MG63 (cell line): ENCODE measurements at places on chromosomes 1 and 21. TPM values are rescaled to one million over a fixed set of nuclear protein-coding genes. Genes with fewer than 3 reads are reported as not detected.

- no peak for DNase-seq
Measured at GRCh38 chr1:6414881-6415626, 4.7 kb downstream of the HES2 start.

Gene RNU1-4
- total RNA-seq = not detected in 2 replicates

GRCh38 chr21:15034126-15034853, 30.5 kb downstream of the NRIP1 start:
- DNase-seq = no peak

DNA sequence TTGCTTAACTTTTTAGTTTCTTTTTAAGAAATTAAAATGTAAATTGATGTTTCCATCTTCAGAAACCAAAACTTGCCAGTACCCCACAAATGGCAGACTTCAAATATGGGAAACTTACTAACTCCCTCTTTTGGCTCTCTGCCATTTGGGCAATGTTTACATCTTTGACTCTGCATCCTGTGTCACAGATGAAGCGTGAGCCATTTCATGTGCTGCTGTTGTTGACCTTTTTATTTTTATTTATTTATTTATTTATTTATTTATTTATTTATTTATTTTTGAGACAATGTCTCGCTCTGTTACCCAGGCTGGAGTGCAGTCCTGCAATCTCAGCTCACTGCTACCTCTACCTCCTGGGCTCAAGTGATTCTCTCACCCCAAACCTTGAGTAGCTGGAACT, 16.0 kb upstream of the COG2 start:
- no peak for DNase-seq

DNA sequence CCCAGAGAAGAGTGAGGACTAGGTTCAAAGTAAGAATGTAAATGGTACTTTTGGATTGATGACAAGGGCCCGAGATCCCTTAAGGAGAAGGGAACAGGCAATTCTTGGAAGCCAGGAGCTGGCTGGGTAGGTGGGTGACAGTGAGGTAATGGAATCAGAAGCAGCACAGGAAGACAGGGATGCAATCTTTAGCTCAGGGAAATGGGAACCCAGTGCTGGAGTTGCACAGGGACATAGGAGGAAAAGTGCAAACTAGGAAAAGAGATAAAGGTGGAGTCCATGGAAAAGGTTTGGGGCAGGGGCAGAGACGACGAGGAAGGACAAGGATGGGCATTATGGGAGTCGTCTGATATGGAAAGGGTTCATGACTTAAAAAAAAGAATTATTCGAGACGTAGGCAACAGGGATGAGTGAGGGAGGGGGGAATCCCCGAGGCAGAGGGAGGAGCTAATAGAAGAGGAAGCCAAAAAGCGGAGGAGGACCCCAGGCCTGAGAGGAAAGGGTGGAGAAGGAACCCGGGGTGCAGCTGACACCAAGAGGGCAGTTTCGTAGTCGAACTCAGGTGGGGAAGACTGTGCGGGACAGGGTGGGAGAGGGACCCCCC, 495 bp downstream of the PI4KB start:
- DNase-seq = peak; percentile 54

Gene F13B
- 1.3 TPM in 1 of 2 replicates, not detected in the other for total RNA-seq

Gene ADAMTS5
- total RNA-seq = 8.4 and 10.3 TPM in 2 replicates

GRCh38 chr1:171600862-171601261, 21.2 kb upstream of the MYOCOS start:
- no peak for DNase-seq

DNA sequence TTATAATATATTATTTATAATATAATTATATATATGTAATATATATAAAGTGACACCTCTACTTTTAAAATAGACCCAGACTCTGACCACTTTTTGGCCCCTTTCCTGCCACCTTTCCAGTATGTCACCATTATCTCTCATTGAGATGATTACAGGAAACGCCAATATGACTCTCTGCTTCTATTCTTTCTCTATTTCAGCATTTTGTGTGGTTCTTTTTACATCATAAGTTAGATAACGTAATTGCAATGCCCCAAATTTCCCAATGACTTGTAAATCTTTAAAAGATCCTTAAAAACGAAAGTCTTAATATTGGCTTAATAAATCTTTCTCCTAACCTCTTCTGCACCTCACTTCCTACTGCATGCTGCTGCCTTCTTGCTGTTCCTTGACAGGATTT, 8.1 kb upstream of the GBP5 start:
- DNase-seq = no peak

- no peak for DNase-seq
Measured at GRCh38 chr1:7371926-7372325, 399.2 kb upstream of the VAMP3 start.

GRCh38 chr1:34850382-34850781, 9.2 kb downstream of the SMIM12 start:
- no peak for DNase-seq

Gene C1orf210
- total RNA-seq = not detected in 2 replicates

- DNase-seq = no peak
Measured at GRCh38 chr1:168509210-168509609, 34.6 kb downstream of the XCL2 start.

Gene AZIN2
- total RNA-seq = 2.3 and 3.6 TPM in 2 replicates

DNA sequence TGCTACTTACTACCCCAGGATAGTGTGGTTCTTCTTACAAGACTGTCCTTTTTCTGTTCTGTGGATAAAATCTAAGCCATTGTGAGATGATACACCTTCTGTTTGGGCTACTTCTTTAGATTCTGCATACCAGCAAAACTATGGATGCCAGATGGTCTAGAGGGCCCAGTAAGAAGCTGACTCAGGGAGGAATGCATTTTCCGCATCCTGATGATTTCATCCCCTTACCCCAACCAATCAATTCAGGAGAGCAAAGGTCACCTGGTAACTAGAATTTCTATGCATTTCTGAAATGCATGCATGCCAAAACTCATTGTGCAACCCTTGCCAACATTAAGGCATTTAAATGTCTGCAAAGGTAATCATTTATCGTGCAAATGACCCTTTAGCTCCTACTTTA, 285.7 kb upstream of the ZP4 start:
- no peak for DNase-seq

GRCh38 chr1:171788696-171789095, 7.2 kb downstream of the METTL13 start:
- peak; percentile 59 for DNase-seq

- DNase-seq = no peak
Measured at GRCh38 chr1:39116116-39116607, 88.3 kb upstream of the MACF1 start.

DNA sequence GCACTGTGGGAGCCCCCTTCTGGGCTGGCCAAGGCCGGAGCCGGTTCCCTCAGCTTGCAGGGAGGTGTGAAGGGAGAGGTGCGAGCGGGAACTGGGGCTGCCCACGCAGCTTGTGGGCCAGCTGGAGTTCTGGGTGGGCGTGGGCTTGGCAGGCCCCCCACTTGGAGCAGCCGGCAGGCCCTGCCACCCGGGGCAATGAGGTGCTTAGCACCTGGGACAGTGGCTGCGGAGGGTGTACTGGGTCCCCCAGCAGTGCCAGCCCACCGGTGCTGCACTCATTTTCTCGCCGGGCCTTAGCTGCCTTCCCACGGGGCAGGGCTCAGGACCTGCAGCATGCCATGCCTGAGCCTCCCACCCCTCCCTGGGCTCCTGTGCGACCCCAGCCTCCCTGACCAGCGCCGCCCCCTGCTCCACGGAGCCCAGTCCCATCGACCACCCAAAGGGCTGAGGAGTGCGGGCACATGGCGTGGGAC, 11.6 kb downstream of the SCYL3 start:
- no peak for DNase-seq

DNA sequence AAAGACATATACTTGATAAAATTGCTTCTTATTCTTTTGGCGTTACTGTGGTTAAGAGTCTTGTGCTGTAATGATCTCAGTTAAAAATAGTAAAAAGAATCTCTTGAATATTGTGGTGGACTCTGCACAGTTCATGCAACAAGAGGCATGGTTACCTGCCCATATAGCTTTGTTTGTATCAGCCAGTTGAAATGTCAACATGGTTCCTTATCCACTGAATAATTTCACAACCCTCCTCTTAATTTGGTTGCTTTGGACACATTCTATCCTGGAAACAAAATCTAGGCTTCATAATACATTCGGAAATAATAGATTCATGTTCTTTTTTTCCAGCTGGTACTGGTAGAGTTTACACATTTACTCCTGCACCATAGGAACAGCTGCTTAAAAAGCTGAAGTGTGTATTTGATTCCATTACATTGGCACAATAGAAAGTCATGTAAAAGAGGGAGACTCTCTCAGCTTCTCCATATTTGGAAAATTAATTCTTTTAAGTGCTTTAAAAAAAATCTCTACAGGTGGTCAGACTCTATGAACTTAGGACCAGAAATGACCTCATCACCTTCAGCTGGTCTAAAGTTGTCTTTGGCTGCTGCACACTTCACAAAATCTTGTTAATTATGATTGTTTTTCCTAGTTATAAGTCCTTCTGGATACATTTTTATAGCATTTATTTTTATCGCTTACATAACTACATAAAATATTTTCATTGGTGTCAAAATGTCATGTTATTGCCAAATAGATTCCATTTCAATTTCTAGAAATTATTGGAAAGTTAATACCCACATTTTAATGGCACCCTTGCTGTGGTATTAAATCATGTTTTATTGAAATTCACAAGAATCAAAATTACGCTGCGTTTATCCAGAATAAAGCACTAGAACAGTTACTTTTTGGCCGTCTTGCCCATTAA, 100.2 kb downstream of the LTN1 start:
- no peak for DNase-seq

DNA sequence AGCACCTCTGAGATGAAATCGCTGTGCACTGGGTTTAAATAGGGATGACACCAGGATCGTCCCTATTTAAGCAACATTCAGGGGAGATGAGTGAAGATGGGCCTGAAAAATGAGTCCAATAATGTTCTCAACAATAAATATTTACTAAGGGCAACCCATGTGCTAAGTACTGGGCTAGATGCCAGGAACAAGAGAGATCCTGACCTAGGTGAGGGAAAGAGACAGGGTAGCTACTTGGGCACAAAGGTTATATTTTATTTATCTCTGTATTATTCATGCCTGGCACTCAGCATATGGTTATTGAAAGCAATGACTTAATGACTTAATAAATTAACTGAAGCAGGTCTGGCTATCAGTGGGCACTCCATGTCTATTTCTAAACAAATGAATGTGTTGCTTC, 27.4 kb upstream of the AVPR1B start:
- no peak for DNase-seq

GRCh38 chr1:234069760-234070159, 165.3 kb downstream of the SLC35F3 start:
- no peak for DNase-seq

DNA sequence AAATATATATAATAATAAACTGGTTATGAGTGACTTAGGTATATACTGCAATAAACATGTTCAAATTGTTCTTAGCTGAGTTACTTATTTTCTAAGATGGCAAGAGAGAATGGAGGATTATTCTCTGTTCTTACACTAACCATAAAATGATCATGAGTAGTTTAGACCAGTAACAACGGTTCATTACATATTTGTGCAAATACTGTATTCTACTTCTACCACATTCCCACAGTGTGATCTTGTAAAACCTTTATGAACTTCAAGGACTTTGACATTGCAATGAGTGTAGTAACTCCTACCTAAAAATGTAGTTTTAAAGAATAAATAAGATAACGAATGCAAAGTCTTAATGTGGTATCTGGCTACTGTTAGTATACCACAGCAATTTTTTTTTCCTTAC, 353.7 kb upstream of the NCAM2 start:
- DNase-seq = no peak

DNA sequence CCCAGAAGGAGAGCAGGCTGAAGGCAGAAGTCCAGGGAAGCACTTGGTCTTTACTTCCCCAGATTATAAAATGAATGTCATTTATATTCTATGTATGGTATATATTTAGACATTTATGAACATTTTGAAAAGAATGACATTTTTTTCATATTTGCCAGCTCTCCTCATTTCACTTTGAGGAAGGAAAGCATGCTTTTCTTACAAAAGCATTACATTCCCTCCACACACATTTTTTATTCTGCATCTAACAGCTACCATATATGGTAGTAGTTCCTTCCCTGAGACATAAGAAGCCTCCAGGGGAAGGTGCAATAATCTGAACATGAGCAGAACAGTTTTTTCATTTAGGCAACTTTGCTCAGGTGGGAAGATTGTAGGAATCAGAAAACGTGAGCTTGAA, 94.0 kb downstream of the LRRC7 start:
- DNase-seq = no peak

DNA sequence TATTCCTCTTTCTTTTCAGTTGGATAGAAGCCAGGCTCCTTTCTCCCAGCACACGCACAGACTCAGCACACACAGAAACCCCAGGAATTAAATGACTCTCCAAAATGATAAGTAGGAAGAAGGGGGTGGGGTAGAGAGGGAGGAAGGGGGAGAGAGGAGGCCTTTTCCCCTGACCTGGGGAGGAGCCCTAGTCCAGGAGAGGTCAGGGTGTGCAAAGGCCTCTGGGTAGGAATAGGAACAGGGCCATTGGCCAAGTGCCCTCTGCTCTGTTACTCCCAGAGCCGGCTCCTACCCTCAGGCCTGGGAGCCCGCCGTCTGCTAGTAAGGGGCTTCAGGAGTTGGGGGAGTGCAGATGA, 35.6 kb upstream of the PUM1 start:
- no peak for DNase-seq

DNA sequence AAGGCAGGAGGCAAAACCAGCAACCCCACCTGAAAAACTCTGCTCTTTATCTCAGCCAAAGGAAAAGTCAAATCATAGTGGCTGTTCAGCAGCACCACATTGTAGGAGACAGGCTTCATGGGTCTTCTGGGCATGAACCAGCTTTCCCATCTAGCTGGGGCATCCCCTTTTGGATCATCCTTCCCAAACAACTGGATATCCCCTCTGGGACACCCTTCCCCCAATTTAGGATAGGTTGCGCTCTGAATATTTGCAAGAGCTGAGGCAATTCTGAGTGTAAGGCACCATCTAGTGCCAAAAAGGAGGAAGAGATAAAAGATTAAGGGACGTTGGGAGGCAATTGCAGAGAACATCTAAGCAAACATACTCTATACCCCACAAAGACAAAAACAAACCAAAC, 295.8 kb downstream of the MATN1 start:
- DNase-seq = no peak

- DNase-seq = peak; percentile 96
Measured at GRCh38 chr1:171645553-171646248, 6.8 kb downstream of the MYOC start.

DNA sequence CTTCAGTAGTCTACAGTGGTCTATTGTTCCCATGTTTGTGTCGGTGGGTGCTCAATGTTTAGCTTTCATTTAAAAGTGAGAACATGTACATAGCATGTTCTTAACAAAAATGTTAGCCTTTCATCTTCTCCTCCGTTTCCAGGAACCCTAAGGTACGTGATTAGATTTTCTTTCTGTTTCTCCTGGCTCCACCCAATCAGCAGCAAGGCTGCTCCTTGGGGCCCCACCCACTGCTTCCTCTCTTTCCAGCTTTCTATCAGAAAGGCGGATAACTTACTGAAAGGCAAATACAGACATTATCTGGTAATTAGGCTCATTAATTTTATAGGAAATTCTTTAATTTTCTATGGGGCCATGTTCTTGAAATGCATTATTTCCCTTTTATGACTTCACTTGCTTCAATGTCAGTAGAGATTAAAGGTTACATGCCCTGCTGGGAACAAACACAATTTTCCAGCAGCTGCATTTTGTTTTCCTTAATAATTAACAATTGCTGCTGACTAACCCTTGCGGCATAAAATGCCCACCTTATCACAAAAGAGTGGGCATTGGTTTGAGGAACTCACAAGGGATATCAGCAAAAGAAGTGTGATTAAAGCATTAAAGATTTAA, 324.9 kb upstream of the SNX7 start:
- no peak for DNase-seq

- DNase-seq = peak; percentile 39
Measured at GRCh38 chr1:226428791-226429461, 21.0 kb upstream of the PARP1 start.

GRCh38 chr21:36945496-36946138, 20.9 kb downstream of the HLCS start:
- DNase-seq = no peak
